Kidney (tissue), 22 donors: ENCODE measurements at places on chromosomes 6 and 20.

DNA sequence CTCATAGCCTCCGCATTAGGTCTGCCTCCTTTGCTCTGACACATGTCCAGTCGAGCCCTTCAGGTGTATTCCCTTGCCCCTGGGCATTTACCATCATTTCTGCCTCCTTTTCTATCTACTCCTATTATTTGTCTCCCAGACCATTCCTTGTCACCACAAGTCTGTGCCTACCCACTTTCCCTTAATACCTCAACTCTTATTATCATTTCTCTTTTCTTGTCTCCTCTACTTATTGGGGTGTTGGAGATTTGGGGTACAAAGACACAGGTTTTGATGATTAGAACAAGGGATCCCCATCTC lies 1.4 kb downstream of the SYNGAP1 start:
- DNase-seq, result no peak

GRCh38 chr6:19921786-19922185 lies 84.6 kb downstream of the ID4 start:
- peak; percentile 8 for DNase-seq

DNA sequence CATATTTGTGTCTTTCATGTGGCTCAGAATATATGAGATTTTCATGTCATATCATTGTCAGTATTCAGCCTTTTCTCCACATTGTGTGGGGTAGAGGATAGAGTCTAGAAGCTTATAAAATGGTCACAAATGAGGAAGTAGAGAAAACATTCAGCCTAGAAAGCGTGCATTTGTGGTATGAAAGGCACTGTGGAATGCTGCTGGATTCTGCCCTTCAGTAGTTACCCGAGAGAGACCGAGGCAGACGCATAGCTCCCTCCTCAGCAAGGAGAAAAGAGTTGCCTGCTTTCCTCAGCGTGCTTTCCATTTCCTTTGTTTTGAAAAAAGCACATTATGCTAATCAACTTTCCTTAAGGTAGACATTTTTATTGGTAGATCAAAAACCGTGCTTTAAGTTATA lies 28.7 kb downstream of the MYB start:
- peak; percentile 16 for DNase-seq

- DNase-seq, result no peak
Observed at GRCh38 chr20:4670469-4670868, 51.2 kb upstream of the PRND start.

GRCh38 chr6:81613606-81614005 lies 138.9 kb downstream of the TENT5A start:
- DNase-seq, result no peak

GRCh38 chr20:35303382-35303734 lies 11.1 kb upstream of the FAM83C start:
- no peak for DNase-seq

DNA sequence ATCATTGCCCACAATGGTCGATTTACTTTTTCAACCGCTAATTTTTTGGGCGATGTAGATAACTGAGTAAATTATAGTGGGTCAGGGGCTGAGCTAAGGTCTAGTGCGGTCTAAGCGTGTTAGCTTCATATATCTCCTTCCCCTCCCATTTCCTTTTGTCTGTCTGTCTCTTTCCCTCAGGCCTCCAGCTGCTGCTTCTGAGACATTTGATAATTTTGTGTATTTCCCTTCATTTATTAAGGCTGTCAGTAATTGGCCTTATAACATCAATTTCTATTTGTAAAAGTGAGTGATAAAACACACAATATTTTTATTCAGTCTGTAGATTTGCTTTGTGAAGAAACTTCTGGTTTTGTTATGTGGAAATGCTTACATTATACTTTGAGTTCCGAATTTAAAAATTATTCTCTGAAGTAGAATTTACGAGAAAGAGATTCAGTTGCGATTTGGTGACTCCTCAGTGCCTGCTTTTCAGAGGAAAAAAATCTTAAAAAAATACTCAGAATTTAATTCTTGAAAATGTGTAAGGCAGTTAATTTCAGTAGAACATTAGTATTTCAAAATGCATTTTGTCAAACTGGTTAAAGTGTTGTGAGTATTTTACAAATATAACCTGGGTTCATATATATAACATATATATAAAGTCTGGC lies 1.4 kb downstream of the TMEM170B start:
- no peak for DNase-seq

GRCh38 chr20:20289331-20289730 lies 78.6 kb upstream of the INSM1 start:
- no peak for DNase-seq

DNA sequence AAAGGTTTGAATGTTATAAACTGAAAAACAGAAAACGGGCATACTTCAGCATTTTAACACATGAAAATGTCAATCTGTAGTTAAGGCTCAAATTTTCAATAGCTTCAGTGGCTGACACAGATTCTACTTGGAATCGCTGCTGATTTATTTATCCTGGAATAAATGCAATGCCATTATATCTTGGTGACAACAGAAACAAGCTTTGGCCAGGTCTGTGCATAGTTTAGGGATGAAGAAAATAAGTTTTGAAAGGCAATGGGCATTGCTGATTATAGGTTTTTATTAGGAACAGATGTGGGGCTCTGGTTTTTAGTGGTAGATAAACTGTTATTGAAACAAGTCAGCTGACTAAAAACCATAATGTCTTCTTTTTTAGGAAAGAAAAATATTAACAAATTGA lies 96.8 kb upstream of the SOX4 start:
- DNase-seq, result no peak

DNA sequence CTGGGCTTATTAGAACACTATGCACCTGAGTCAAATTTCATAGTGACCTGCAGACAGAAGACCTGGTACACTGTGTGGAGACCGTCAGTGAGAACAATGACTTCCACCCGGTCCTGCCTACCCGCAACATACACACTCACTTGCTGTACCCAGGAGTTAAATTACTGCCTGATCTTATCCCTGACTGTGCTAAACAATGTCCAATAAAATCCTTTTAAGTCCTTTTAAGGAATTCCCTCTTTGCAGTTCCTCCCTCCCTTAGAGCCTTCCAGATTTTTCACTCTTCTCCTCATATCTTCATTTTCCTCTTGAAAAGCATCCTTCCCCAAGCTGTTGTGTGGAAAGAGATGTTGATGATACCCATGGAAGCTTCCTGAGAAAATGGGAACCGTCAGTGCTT lies 3.4 kb upstream of the KCNG1 start:
- no peak for DNase-seq

DNA sequence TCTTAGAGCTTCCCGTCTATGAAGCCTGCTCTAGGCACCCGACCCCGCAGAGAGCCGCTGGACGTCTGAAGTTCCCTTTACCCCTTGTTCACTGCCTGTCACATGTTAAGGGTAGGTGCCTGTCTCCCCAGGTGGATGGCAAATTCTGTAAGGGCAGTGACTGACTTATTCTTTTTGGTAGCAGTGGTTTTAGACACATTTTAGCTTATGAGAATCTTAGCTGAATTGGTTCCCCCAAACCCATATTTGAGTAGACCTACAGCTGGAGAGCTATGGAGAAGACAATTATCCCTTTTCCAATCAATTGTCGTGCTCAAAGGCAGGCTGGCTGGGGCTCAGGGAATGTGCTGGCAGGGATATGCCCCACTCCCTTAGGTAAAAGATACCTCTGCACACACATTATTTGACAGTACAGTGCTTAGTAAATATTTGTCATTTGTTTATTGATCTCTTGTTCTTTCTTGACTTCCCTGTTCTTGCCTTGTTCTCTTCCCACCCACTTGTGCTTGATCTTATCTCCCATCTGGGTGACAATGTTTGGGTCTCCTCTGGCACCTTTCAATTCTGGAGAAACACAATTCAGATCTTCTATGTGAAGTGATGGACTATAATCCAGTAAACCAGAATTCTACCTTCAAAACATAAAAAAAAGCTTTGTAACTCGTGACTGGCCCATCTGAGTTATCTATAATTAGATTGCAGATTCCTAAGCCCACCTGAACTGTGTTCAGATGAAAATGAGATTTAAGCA lies 114.3 kb upstream of the SLC2A12 start:
- DNase-seq, result no peak

- DNase-seq, result peak; percentile 91
Observed at GRCh38 chr20:45293041-45294002, 13.3 kb upstream of the RBPJL start.

GRCh38 chr6:106617302-106617701 lies 12.0 kb downstream of the RTN4IP1 start:
- no peak for DNase-seq

- no peak for DNase-seq
Observed at GRCh38 chr6:161226009-161226964, 47.6 kb downstream of the AGPAT4 start.

GRCh38 chr6:147384737-147385710 lies 123.5 kb upstream of the SAMD5 start:
- no peak for DNase-seq

DNA sequence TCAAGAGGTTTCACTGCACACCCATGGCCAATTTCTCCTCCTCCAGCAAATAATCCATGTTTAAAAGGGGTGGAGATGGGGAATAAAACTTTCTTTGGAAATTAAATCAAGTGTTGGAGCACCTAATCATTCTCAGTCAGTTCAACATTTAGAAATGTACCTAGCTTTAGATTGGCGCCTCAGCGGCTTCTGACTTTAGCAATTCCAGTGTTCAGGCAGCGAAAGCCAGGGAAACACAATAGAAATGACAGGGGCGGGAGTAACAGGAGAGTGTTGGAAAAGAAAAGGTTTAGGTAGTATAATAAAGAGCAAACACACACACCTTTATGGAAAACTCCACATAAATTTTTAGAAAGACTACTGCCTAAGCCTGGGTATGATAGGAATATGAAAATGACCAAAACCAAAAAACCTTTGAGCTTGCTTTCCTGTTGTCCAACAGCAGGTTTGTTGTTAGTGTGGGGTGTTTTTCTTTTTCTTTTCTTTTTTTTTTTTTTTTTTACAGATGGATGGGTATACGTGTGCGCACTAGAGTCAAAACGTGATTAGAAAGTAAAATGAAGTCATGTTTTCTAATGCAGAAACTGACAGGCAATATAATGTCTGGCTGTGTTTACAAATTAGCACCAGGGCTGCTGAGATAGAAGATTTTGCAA lies 7.7 kb downstream of the TFAP2A start:
- no peak for DNase-seq

- no peak for DNase-seq
Observed at GRCh38 chr6:162525181-162525580, 202.4 kb downstream of the PRKN start.

DNA sequence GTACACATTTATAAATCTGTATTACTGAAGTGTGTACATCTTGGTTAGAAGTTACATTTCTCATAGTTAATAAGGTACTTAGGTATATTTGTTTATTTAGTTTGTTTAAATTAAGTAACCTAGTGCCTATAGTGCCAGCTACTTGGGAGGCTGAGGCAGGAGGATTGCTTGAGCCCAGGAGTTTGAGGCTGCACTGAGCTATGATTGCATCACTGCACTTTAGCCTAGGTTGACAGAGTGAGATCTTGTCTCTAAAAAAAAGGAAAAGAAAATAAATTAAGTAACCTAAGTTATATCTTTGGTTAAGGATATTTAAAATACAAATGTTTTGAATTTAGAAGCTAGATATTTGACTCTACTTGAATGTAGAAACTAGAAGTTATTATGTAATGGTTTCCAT lies 9.5 kb upstream of the AFG1L start:
- DNase-seq, result no peak

GRCh38 chr20:20237093-20237959 lies 130.6 kb upstream of the INSM1 start:
- DNase-seq, result no peak

GRCh38 chr6:38907264-38907663 lies 141.3 kb upstream of the GLP1R start:
- no peak for DNase-seq

- no peak for DNase-seq
Observed at GRCh38 chr20:22312744-22313346, 271.5 kb downstream of the FOXA2 start.

GRCh38 chr6:163712566-163712961 lies 298.0 kb downstream of the QKI start:
- no peak for DNase-seq
